ENCODE measurements at places on chromosomes 2 and 18.

DNA sequence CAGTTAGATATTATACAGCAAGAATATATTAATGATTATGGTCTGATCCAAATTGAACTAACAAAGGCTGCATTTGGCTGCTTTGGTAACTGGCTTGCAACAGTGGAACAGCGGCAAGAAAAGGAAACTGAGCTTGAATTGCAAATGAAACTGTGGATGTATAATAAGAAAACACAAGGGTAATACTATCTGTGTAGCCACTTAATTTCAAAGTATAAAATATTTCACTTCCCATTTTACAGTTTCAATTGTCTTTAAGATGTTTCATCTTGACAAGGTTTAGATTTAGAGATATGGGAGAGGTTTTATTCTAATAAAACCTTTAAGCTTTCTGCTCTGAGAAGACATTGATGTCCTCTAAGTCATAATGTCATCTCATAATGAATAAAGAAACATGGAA lies 23.8 kb downstream of the WDR75 start:
- no peak for DNase-seq

DNA sequence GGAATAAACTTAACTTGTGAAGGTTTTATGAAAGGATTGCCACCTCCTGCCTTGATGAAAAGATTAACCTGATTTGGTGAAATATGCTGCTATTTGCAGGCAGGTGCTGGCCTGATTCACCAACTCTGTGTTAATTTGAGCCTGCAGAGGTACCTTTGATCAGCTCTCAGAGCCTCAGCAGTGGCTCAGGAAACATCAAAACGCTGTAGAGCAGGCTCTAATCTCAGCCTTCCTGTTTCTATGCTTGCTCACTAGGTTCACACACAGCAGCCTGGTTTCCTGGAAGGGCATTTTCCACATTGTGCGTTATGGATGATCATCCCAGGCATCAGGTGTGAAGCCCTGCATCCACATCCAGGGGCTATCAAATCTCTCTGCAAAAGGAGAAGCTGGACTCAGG lies 16.9 kb downstream of the TGIF1 start:
- DNase-seq = no peak

DNA sequence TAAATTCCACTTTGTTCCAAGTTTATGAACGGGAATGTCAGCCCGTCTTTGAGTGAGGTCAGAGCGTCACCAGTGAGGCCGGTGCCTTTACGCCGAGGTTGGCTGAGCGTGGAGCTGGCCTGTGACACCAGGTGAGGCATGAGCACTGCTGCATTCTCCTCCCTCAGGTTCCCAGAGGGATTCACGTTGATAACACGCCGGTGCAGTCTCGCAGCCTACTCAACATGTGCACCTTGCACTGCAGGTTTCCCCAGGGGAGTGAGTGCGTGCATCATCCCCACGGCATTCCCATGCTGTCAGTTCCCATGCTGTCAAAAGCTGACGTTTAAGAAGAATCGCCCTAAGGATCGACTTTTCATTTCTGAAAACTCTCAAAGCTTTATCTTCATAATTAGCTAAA lies 213.3 kb downstream of the LDLRAD4 start:
- no peak for DNase-seq

DNA sequence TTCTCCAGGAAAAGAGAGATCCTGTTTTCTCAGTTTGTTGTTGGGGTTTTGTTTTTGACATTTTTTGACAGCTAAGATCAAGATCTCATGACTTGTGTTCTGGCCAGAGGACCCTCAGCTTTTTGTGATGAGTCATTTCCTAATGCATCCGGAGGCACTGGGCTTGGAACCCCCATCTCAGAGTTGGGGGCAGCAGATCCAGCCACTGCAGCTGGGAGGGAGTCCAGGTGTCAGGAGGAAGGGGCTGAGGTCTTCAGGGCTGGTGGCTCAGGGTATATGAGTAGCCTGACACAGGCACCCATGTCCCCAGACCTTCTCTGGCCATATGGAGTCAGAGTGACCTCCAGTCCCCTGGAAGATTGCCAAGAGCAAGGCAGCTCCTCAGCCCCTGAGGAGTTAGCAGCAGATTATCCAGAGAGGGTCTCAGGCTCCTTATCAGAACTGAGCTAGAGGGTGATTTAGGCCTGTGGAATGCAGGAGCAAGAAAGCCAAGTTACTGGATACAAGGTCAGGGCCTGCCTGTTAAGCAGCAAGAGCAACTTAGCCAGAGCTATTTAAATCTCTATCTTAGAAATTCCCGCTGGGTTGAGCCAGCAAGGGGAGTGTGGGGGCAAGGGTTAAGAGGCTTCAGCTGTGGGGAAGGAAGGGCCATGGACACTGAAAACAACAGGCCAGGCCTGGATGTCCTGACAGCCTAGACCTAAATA lies 62.4 kb downstream of the TANC1 start:
- DNase-seq = no peak

DNA sequence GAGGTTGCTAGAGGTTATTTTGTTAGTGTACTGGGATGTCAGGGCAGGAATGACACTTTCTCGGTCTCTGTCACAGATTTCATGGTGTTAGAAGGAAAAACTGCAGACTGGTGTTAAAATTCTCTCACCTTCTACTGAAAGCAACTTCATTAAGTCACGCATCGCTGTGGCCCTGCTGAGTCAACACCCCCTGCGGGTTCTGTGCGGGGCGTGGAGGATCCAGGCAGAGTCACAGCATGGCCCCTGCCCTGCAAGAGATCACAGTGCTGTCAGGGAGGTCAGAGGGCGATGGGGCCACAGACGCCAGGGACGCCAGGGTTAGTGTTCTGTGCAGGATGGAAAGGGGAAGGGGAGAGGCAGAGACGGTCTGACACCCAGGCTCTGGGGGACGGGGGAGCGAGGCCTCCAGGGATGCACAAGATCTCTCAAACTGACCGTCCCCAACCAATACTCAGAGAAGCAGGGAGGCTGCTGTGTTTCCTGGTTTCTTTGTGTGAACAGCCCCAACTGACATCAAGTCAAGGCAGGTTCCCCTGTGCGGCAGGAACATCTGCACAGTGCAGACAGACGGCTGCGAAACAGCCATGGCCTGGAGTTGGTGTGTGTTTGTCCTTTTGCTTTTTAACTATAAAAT lies 354.9 kb upstream of the SALL3 start:
- no peak for DNase-seq

DNA sequence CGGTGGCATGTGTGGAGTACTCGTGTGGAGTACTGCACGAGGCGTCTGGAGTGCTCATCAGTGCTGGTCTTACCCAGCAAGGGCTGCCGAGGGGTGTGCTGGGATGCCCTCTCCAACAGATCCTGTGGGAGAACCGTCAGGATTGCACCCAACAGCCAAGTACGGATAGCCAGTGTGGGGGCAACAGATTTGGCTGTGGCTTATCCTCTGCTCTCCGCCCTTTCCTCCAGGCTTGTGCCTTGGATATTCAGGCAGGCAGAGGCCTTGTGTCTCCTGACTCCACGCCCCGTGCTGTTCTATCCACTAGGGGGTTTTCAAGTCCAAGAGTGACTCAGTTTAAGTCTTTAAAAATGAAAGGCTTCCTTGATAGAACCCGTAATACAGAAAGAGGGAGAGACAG lies 321.0 kb upstream of the HS6ST1 start:
- DNase-seq = no peak

DNA sequence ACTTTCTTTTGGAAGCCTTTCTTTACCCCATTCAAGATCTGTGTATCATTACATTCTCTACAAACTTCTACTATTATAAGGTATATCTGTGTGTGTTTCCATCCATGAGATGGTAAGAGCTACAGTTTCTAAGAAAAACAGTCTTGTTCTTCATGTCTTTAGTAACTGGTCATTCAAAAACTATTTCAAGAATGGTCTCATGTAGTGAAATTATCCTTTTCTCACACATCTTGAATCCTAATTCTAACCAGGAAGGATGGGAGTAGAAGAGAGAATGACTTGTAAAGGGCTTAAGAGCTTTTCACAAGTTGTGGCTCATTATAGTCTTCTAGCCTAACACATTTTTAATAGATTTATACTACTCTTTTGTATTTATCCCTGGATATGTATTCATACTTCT lies 47.3 kb downstream of the ROCK1 start:
- no peak for DNase-seq

DNA sequence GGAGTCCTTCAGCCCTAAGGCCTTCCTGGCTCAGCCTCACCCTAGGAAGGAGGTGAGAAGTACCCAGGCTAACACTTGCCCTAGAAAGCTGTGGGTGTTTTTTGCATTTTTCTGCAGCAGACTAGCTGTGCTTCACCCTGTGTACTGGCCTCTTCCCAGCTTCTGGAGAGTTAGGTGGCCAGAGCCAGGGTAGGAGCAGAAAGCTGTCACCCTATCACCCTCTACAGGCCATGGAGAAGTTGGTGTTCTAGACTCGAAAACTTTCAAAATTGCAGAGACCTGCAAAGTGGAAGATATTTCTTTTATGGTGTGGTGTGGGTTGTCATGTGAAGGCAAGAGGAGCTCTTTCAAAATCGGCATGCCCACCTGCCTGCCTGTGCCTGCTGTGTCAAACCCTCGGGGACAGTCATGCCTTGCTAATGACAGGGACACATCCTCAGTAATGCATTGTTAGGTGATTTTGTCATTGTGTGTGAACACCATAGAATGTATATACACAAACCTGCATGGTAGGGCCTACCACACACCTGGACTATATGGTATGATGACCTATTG lies 29.8 kb downstream of the EHD3 start:
- no peak for DNase-seq

DNA sequence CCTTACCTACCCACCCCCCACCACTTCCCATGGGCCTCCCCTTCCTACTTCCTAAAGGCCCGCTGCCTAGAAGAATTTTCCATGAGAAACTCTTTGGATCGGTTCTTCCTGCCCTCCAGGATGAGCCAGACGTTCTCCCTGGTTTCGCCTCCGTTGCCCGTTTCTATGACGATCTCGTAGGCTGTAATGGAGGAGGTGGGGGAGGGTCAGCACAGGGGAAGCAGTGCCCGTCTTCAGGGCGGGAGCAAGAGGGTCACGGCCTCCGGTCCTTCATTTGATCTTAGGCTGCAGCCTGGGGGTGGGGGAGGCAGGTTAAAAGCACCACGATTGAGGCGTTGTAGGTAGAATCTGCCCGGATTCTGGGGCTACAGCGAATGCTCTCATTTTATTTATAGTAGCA lies 172.0 kb downstream of the LOXHD1 start:
- DNase-seq = no peak

DNA sequence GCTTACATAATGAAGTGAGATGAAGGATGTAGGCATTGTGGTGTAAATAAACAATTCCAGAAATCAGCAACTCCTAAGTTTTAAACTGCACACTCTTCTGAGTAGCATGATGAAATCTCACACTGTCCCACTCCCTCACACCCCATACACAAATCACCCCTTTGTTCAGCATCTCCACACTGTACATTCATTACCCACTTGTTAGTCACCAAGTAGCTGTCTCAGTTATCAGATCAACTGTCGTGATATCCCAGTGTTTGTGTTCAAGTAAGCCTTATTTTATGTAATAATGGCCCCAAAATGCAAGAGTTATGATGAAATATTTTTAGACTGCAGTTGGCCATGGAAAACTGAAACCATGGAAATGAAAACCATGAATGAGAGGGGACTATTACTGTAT lies 135.7 kb downstream of the GRB14 start:
- DNase-seq = no peak

- no peak for DNase-seq
Observed at GRCh38 chr2:39304200-39304599, 60.4 kb upstream of the CDKL4 start.
